ENCODE measurements at places on chromosomes 1 and 21.

GRCh38 chr1:7638078-7638477, 133.0 kb upstream of the VAMP3 start:
- DNase-seq = no peak

- no peak for DNase-seq
These were observed 607.8 kb downstream of the NCAM2 start for GRCh38 chr21:21606041-21606440.

DNA sequence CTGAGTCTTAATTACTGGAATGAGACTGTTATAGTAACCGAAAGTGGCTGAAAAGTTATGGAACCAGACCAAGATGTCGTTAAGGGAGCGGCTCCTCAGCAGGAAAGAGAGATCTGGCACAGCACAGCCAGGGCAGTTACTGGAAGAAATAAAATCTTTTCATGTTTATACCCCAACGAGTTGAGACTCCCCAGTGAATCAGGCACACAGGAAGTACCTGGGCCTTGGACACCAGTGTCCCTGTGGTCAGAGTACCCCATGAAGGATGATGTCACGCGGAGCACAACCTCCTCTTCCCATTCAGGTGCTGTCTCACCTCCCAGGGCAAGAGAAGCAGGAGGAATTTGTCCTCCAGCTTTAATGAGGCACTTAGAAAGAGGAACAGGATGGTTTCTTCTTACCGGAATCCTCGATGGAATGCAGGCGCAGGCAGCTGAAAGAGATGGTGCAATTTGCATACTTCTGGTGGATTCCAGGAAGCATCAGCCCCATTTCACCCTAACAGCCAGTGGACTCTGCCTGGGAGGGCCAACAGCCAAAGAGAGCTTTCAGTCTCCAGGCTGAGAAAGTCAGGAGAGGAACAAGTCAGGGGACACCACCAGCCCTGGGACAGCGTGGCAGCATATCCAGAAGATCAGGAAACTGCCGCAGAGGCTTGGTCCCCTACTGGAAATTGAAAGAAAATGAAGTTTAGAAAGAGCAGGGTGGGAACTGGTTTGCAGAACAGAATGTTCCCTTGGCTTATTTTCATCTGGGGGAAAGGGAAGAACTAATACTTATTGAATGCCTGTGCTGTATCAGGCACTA, 35.9 kb upstream of the CTTNBP2NL start:
- DNase-seq = no peak

- DNase-seq = no peak
These were observed 442 bp upstream of the AHCYL1 start for GRCh38 chr1:109984190-109984455.

DNA sequence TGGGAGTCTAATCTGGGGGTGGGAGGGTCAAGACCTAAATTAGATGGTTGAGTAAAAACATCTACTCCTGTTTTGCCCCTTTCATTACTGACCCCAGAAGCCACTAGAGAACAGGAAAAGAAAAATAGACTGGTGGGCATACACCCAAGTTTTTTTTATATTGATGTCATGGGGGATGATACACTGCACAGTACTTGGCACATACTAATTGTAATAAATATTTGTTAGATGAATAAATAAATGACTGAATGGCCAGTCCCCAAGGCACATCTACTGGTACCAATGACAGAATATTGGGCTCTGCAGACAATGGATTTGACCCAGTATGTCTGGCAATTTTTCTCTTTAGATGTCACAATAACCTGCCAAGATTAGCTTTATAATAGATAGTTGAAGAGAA, 36.8 kb upstream of the PTBP2 start:
- no peak for DNase-seq

GRCh38 chr1:235946571-235946981, 79.9 kb upstream of the LYST start:
- no peak for DNase-seq

- DNase-seq = no peak
These were observed 37.2 kb upstream of the IPO9 start for GRCh38 chr1:201791779-201792173.

DNA sequence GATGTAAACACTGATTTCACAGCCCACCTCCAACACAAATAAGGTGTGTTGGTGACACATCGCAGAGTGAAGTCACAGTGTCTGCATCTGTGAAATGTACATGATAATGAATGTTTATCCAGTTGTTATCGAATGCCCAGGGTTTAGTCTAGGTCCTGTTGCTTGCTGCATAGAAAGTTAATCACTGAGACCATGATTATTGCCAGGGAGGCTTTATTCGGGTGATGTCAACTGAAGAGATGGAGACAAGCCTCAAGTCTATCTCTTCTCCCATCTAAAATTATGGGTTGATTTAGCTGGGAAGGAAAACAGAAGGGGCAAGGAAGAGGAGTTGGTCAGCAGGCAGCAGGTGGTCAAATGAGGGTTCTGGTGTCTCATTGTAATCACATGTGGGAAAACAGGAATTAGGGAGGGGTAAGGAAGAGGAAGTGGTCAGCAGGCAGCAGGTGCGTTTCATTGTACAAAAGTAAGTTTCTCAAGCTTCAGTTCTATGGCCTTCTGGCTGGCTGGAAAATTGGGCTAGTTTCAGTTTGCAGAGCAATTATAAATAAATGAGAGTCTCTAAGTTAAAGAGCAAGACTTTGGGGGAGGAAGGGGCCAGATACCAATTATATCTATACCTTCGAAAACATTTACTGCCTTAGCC, 146.3 kb upstream of the DNAH14 start:
- no peak for DNase-seq

DNA sequence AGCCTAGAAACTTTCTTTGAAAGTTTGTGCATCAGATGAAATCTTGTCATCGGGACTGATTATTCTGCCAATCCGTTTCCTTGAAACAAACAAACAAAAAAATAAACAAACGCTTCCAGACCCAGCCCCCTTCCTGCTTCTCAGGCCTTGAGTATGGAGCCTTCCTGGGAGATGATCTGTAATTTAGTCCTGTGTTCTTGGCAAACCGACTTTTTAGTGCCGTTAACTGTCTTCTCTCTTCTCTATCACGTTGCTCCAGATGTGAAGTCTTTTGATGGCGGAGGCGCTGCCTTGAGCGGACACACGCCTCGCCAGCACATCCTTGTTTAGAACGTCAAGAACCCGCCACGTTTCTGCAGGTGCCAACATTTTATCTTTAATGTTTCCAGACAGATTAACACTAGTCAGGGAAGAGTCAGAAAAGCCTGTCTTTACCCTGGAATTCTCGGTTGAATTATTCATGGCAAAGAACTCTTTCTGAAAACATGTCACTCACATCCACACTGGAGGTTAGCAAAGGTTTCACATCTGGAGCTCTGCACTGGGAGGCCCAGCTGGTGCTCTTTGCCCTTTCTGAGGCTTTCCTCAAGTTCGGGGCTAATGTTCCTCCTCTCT, 265.7 kb upstream of the C1orf174 start:
- DNase-seq = no peak

DNA sequence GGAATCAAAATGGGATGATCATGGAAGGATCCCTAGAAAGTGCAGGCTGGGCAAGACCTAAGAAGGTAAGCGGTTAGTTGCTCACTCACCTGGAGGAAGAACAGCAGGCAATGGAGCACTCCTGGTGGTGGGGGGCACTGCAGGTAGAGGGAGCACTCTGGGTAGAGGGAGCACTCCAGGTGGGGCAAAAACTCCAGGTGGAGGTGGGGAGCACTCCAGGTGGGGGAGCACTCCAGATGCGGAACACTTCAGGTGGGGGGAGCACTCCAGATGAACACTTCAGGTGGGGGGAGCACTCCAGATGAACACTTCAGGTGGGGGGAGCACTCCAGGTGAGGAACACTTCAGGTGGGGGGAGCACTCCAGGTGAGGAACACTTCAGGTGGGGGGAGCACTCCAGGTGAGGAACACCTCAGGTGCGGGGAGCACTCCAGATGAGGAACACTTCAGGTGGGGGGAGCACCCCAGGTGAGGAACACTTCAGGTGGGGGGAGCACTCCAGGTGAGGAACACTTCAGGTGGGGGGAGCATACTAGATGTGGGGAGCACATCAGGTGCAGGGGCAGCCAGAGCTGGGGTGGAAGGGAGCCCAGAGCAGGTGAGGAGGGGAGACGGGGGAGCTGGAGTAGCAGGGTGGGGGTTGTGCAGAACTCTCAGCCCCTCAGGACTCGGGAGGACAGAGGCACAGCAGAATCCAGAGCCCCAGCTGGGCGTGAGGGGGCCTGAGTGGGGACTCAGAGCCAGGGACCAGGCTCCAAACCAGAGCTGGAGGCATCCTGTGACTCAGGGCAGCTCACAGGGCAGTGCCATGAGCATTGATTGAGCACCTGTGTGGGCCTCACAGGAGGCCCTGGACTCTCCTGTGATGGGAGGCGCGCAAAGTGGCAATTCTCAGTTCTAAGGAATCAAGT, 37.7 kb upstream of the COL6A1 start:
- no peak for DNase-seq

- no peak for DNase-seq
These were observed 53.4 kb downstream of the MPZL1 start for GRCh38 chr1:167775178-167775577.

DNA sequence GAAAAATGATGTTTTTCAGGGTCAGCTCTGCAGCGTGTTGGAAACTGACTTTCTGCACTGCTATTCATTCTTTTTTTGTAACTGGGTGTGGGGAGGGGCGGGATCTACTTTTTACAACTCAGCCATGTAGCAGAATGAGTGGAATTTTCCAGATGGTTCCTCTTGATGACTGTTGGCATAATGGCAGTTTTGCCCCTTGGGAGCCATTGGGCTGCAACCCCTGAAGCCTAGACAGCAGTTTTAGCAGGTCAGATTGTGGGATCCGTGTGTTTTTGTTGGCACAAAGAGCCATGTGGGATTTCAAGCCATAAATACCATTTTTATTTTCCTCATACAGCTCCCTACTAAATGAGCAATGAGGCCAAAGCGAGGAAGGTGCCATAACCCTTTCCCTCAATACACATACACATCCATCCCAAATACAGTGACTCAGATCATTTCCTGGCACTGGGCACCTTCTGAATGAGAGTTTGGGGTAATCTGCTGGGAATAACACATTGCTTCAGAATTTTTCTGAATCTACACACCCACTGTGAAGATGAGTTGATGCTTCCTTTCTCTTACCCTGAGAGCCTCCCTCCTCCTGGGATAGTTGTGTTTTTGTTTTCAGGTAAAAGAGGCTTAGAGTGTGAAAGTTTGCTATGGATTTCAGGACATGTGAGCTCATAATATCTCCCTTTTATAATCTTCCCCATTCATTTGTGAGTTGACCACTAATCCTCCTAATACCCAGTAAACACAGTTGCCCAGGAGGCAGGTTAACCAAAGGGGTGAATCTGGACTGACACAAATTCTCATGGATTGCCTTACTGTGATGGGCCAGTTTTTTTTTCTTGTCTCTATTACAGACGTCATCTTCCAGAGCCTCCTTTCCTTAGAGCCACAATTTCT, 13.1 kb downstream of the S100A10 start:
- DNase-seq = no peak

DNA sequence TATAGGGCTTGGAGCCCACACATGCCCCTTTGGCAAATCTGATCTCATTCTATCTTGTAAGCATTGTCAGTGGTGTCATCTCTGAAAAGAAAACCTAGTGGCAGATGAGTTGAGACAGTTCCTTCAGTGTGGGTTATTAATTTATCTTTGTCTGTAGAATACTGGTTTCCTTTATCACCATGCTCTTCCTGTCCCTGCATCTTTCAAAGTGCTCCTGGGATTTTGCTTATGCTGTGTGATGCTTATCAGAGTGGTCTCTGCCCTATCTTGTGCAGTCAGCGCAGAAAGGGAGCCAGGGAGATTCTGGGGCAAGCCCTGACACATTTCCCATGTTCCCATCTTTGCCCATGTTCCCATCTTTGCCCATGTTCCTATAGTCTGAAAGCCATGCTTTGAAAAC, 402.9 kb downstream of the RWDD3 start:
- no peak for DNase-seq

GRCh38 chr1:32966900-32967299, 2.3 kb upstream of the RNF19B start:
- no peak for DNase-seq

DNA sequence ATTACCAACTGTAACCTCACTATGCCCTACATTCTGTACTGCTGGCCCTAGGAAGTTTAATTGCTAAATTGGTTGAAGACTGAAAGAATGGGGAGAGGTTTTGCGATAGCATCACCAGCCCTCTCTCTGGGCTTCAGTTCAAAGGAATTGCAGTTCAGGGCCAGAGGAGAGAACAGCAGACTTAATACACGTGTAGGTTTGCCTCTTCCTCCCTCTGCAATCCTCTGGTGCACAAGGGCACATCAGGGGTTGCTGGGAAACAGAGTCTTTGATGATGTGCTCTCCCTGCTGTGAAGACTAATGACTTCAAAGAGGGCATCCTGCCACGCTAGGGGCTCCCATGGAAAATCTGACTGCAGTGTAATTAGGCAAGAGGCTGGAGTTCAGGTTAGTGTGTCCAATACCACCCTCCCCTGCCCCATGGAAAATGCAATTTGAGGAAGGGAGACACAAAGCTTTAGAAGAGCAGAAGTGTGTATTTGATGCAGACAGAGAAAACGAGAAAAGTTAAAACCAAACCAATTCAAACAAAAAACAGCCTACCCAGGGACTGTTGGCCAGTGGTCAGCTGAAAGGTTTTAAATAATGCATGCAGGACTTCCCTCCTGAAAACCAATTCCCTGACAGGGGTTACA, 167.9 kb downstream of the ASTN1 start:
- no peak for DNase-seq

DNA sequence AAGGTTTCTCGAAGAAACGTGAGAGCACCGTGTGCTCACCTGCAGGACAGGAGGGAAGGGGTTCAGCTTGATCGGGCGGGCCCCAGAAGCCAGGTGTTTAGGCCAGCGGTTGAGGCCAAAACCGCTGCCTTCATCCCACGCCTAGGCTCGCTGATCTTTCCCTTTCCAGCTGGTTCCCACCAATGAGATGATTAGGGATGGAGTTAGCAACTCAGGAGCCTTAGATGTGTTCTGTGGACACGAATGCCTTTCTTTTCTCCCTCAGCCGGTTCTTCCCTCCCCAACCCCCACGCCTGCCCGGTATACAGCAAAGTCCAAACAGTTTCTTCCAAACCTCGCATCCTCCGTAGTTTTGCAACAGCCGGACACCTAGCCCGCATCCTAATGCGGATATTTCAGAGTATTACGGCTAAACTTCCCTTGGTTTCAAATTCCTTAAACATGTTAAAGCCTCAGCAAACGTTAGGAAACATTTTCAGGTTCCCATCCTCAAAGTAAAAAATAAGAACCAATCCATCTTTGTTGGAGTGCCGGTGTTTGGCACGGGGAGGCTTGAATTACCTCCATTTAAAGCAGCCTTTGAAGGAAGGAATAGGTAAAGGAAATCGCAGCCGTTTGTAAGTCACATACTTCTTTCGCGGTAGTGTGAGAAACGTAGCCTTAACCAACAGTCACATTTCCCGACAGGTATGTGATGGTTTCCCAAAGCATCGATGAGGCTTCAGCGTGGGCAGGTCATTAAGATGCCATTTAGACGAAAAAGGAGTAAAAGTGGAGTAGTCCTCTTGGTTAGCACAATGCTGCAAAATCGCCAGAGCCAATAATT, 1.1 kb downstream of the LRRC8C start:
- peak; percentile 43 for DNase-seq

Measured in activated CD4-positive, alpha-beta T cell treated with anti-CD3 and anti-CD28 coated beads, Interleukin-2, Interleukin-6, amounts not matched to agents 100 ng/mL and 50 ng/mL, durations not matched to agents 16 hours and 8 hours (primary cell).